CD4-positive, alpha-beta T cell (primary cell): ENCODE measurements at places on chromosomes 3 and 15.

DNA sequence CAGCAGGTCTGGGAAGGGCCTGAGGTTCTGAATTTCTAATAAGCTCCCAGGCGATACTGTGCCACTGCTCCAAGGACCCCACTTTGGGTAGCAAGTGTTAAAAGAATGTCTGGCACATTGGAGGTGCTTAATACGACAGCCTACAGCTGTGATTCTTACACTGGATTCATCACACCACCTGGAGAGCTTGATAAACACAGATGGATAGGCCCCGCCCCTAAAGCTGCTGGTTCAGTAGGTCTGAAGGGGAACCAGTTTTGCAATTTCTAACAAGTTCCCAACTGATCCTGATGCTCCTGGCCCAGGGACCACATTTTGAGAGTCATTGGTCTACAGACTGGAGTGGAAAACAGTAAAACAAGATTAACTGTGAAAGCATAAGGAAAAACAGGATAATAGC, 124.8 kb upstream of the ST8SIA2 start:
- no peak for DNase-seq

- DNase-seq, result no peak
Observed at GRCh38 chr15:71627188-71627587, 183.2 kb upstream of the NR2E3 start.

- no peak for DNase-seq
Observed at GRCh38 chr15:68113751-68114150, 59.6 kb downstream of the PIAS1 start.

DNA sequence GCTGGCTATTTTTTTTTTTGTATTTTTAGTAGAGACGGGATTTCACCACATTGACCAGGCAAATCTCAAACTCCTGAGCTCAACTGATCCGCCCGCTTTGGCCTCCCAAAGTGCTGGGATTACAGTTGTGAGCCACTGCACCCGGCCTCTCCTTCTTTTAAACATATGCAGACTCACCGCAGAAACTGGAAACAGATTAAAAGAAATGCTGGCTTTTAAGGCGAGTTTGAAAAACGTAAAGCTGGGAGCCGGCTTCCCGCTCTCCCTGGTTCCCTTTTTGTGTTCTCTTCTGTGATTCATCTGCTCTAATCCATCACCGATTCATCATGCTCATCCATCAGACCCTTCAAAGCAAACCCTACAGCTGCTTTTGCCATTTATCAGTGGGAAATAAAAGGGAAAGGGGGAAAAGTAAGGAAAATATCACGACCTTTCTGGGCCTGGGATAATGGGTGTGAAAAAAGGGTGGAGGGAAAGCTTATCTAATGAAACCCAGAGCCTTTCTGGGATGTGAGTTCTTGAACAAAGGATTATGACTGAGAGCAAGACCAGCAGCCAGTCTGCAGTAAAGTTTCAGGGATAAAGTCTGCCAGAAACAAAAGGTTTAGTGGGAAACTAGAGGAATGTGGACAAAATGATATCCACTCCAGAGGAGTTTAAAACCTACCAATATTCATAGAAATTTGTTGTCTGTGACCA, 92.3 kb upstream of the LRIG1 start:
- DNase-seq, result no peak

DNA sequence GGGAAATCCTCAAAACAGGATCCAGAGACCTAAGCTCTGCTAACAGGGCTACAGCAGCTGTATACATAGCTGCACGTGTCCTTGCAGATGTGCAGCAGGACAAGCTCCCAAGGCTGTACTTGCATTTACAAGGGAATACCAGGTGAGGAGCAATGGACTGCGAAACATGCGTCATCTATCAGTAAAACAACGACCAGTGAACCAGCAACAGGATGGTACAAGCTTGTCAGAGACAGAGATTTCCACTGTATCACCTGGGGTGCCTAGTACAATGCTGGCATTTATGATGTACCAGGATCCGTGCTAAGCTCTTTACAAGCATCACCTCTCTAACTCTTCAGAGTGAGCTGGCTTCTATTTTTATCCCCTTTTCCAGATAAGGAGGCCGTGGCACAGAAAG, 227.3 kb downstream of the FOXP1 start:
- no peak for DNase-seq

GRCh38 chr15:71937650-71938311, 127.4 kb downstream of the NR2E3 start:
- DNase-seq, result no peak

- no peak for DNase-seq
Observed at GRCh38 chr3:189458528-189458927, 172.7 kb upstream of the TP63 start.

DNA sequence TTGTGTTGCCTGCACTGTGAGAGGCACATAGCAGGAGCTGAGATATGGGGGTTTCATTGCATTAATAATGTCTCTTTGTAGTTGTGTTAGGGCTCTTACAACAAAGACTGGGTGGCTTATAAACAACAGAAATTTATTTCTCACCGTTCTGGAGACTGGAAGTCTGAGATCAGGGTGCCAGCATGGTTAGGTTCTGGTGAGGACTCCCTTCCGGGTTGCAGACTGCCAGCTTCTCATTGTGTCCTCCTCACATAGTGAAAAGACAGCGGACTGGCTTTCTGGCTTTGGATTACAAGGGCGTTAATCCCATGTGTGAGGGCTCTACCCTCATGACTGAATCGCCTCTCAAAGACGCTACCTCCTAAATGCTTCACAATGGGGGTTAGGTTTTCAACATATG, 20.6 kb downstream of the TMEM108 start:
- no peak for DNase-seq

GRCh38 chr3:186596568-186597287, 16.1 kb upstream of the AHSG start:
- DNase-seq, result no peak

DNA sequence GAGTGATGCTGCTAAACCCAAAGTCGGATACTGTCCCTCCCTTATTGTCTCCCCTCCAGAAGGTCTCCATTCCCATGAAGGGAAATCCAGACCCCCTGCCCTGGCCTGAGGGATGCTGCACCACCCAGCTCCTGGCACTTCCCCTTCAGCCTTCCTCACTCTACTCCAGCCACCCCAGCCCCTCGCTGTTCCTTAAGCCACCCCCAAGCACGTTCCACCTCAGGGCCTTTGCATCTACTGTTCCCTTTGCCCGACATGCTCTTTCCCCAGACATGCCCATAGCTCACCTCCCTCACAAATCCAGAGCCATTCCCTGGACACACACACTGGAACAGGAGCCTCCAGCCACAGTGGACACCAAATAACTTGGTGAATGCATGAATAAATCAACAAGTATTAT, 8.1 kb downstream of the WNT7A start:
- DNase-seq, result no peak

GRCh38 chr3:130934442-130935089, 40.7 kb downstream of the ATP2C1 start:
- no peak for DNase-seq

- DNase-seq, result no peak
Observed at GRCh38 chr15:69562116-69562515, 109.5 kb downstream of the RPLP1 start.

DNA sequence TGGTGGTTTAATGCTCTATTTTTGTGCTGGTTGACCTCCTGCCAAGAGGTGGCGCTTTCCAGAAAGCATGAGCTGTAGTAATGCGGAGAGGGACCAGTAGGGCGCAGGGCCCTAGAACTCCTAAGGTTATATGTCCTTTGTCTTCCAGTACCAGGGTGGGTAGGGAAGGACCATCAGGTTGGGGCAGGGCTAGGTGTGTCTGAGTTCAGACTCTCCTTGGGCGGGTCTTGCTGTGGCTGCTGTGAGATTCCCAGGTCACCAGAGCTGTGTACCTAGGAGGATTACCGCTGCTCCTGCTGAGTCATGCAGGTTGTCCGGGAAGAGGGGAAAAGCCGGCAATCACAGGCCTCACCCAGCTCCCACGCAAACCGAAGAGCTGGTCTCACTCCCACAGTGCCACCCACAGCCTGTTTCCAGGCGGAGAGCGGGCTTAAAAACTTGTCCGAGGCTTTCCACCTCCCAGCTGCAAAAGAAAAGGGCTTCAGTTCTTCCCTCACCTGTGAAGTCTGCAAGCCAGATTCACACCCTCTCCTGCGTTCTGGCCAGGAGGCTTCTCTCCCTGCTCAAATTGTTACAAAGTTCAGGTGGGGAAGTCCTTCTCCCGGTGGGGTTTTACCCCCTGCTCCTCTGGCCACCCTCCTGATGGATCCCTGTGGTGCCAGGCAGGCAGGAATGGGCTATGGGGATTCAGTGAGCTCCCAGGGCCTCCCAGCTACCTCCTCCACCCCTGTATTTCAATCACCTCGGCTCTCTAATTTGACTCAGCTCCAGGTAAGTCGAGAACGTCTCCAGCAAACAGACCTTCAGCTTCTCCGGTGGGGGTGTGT, 37.7 kb upstream of the BCHE start:
- no peak for DNase-seq

GRCh38 chr3:138332472-138333073, 2.9 kb upstream of the NME9 start:
- no peak for DNase-seq

- no peak for DNase-seq
Observed at GRCh38 chr15:67176195-67176971, 78.1 kb downstream of the AAGAB start.

DNA sequence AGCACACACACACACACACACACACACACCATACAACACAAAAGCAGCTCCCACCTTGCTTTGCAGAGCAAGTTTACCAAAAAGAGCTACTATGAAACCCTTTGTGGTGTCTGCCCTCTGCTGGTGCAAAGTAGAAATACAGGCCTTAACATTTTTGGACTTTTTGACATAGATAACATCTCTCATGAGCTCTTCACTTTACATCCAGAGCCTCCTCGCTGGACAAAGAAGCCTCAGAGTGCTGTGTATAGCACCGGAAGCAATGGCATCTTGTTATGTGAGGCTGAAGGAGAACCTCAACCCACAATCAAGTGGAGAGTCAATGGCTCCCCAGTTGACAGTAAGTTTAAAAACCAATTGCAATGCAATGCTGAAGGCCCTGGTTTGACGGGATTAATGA, 157.9 kb downstream of the CHL1 start:
- DNase-seq, result no peak

- DNase-seq, result no peak
Observed at GRCh38 chr3:146781606-146782005, 176.5 kb upstream of the PLSCR5 start.

DNA sequence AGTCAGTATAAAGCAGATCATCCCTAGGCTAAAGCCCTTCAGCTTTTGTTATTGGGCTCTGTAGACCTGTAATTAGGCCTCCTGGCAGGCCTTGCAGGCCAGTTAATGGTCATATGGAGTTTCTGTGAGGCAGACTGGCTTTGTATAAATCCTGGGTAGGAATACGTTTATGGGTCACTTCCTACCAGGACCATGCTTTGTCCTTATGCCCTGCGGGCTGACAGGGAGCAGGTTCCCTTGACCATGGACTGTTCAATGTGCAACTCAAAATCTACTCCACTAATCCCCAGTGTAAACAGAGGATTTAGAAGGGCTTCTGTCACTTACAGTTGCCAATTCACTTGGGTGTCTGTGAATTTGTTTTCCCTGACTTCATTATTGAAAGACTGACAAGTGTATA, 202.7 kb upstream of the MLF1 start:
- no peak for DNase-seq

GRCh38 chr15:65949491-65949890, 80.2 kb downstream of the RAB11A start:
- DNase-seq, result no peak

DNA sequence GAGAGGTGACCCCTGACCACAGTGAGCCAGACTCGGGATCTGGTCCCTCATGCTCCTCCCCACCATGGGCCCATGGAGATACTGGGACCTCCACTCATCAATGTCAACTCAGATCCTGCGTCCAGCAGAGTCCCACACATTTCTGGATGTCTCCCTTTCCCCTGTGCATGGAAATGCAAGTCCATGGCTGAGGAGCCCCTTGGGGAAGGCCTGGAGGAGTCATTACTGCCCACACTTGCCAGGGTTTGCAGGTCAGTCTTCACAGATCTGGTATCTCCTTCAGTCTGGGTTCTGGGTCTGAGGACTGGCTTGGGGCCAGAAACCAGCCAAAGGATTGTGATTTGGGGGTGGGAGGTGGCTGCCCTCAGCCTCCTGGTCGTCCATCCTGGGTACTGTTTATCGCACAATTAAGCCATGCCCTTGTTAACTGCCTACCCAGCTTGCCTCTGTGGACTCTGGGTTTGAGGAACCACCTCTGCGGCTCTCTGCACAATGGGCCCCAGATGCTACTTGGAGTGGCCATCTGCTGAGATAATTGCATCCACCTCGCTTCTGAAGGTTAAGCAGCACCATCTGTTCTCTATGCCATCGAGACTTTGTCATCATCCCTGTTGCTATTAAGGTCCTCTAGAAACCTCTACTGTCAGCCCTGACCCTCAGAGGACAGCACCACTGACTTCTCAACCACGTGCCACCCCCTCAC, 49.9 kb upstream of the KLF13 start:
- no peak for DNase-seq

DNA sequence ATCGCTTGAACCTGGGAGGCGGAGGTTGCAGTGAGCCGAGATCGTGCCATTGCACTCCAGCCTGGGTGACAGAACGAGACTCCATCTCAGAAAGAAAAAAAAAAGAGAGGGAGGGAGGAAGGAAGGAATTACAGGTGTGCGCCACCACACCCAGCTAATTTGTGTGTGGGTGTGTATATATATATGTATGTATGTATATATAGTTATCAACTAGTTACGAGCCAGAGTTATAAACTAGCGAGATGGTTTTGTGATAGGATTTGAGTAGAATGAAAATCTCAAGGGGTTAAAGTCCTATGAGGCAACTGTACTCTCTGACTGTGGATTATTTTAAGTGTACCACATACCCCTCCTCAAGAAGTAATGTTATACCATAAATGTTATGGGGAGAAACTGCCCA, 50.9 kb upstream of the SIN3A start:
- DNase-seq, result no peak

GRCh38 chr15:43975326-43975725, 148.5 kb downstream of the WDR76 start:
- DNase-seq, result no peak

DNA sequence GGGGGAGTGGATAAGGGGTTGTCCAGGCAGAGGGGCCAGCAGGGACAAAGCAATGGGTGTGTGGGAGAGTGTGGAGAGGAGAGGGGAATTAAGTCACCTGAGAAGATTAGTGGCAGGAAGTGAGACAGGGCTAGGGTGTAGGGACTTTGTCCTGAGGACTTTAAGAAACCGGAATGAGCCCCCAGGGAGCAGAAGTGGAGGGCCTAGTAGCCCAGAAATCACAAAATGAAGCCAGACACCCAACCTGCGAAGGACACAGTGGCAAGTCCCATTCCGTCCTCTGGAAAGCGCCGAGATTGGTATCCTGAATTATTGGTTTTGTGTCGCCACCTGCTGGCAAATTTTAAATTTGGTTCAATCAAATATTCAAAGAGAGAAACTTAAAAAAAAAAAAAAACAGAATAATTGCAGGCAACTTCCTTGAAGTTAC, 78.0 kb upstream of the SLC25A36 start:
- no peak for DNase-seq

DNA sequence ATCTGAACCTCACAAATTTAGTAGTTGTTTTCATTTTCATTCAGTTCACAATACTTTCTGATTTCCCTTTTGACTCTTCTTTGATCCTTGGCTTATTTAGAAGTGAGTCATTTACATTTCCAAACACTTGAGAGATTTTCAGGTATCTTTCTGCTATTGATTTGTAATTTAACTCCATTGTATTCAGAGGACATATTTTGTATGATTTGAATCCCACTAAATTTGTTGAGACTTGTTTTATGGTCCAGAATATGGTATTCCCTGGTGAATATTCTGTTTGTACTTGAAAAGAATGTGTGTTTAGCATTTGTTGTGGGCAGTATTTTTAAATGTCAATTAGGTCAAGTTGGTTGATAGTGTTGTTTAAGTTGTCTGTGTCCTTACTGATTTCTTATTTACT, 29.6 kb downstream of the FAN1 start:
- no peak for DNase-seq
